ENCODE measurements at places on chromosomes 11 and 22. TPM values are rescaled to one million over a fixed set of nuclear protein-coding genes. Genes with fewer than 3 reads are reported as not detected.

GRCh38 chr11:45726493-45727054, 61.2 kb upstream of the CHST1 start:
- DNase-seq: no peak

- no peak for DNase-seq
These were observed 127.9 kb upstream of the OPCML start for GRCh38 chr11:133660202-133660568.

GRCh38 chr11:69825037-69825834, 6.0 kb upstream of the FGF3 start:
- DNase-seq: peak; percentile 45

DNA sequence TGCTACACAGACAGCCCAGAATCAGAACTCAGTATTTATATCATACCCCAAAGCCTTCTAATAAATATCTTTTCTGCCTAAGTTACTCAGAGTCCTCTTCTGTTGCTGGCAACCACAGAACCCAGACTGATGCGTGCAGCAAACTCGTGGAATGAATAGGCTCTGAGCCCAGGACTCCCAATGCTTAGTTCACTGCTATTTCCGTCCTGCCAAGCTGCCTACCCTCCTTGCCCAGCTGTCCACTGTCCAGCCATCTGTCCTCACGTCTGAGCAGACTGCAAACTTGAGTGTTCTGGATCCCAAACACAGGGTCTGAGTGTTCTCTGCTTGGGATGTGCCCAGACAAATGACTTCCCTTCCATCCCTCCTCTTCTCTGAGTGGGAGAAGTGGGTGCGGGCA, 19.4 kb downstream of the PTPN5 start:
- no peak for DNase-seq

DNA sequence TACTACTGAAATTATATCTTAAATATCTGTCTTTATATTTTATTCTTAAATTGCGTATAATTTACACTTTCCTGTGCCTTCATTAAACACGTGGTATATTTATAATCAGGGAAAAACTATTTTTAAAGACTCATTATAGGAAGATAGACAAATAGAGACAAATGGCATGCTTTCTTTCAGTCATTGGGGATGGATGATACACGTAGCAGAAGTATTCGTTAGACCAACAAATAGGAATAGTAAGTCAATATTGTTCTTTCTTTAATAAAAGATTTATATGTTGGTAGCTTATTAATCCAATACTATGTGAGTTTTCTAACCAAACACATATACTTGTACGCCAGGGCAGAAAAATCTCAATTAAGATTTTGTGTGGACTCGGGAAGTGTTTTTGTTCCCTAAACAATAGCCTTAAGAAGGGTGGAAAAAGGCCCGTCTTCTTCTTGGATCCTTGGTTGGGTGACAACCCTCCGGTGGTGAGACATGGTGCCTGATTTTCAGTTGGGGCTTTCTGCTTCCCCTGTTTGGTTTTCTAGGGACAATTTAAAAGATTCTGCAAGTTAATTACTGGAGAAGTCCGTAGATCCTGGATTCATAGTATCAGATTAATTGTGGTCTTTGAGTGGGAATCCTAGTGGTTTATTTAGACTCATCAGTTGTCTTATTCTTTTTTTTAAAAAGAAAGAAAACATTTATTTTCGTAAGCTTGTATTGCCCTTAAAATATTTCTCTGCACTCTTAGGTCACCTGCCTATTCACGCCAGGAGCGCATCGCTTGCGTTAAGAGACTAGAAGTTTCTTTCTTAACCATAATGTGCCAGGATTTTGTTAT, 83.5 kb upstream of the WNT7B start:
- DNase-seq: no peak

DNA sequence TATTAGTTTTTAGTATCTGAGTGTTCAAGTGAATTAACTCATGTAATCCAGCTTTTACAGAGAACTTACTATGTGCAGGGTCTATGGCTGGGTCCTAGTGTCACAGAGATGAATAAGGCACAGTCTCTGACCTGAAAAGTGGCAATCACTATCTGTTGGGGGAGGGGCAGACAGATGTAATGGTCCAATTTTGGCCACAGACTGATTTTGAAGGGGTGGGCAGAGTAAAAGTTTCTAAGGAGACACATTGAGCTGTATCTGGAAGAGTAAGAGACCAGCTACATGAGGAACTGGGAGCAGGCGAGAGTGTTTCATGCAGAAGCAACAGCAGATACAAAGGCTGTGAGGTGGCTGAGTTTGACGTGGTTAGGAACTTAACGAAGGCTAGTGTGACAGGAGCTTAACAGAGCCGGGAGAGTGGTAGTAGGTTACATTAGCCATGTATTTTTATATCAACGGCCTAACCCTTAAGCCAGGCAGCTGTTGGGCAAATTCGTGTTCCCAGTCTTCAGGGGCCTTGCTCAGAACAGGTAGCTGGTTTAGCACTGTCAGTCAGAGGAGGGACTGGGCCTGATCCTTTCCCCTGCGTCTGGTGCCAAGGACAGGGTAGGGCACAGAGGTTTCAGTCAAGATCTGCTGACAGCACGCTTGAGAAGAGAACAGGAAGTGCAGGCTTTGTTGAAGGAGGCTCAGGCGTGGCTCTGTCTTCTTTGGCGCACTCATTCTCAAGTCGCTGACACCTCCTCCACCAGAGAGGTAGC, 1.4 kb upstream of the STIM1 start:
- DNase-seq: peak; percentile 75

GRCh38 chr11:128628686-128629085, 41.3 kb upstream of the ETS1 start:
- DNase-seq: no peak

- DNase-seq: no peak
These were observed 42.8 kb downstream of the TNRC6B start for GRCh38 chr22:40220316-40221054.

DNA sequence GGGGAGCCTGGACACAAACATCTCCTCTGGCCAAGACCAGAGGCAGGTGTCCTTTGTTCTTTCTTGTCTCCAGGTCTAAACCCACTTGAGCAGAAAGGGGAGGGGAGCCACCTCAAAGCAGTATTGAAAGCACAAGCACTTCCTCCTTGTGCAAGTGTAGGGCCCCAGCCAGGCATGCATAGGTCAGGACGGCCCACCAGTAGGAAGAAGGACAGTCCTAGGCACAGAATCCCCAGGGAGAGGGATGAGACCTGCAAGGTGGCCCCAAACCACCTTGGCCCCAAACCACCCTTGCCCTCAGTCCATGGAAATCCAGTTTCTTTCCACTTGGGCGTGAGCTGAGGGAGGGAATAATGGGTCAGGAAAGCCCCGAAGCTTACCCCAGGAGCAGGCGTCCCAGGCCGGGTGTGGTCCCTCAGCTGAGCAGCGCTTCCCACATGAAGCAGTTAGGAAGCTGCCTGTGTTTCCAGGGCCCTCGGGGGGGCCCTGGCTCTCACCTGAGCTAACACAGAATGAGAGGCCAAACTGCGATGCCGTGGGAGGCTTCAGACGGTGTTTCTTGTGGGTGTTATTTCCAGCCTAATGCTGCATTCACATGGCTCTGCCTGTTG, 20.4 kb upstream of the IGSF9B start:
- DNase-seq: no peak

DNA sequence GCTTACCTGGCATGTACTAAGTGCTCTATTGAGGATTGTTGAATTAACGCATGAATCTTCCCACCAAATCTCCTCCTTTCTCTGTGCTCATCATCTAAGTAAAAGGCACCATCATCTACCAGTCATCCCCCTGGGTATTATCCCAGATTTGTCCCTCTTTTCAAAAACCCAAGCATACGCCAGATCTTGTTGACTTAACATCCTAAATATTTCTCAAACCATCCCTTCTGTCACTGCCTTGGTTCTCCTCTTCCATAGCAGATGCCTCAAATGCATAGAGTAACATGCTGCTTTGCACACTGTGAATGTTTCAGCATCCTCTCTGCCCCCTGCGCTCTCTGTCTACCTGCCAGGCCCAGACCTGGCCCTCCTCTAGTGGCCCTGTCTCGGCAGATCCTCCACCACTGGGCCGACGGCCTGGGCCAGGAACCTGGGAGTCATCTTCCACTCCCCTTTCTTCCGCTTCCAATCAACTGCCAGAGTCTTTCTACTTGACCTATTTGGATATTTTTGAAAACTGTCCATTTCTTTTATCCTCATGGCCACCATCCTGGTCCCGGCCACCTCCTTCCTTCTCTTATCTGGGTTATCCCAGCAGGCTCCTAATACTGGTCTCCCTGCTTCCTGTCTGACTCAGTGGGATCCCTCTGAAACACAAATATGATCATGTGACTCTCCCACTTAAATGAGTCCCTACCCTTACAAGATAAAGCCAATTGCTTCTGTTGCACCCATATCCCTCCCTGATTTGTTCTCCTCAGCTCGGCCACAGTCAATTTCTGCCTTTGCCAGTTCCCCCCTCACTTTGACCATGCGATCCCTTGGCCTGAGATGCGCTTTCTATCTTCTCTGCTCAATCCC, 3.4 kb upstream of the TAB1 start:
- DNase-seq: no peak

GRCh38 chr11:15434529-15434928, 319.8 kb downstream of the INSC start:
- DNase-seq: no peak

- peak; percentile 49 for DNase-seq
These were observed 78.6 kb downstream of the PARVA start for GRCh38 chr11:12455938-12456337.

DNA sequence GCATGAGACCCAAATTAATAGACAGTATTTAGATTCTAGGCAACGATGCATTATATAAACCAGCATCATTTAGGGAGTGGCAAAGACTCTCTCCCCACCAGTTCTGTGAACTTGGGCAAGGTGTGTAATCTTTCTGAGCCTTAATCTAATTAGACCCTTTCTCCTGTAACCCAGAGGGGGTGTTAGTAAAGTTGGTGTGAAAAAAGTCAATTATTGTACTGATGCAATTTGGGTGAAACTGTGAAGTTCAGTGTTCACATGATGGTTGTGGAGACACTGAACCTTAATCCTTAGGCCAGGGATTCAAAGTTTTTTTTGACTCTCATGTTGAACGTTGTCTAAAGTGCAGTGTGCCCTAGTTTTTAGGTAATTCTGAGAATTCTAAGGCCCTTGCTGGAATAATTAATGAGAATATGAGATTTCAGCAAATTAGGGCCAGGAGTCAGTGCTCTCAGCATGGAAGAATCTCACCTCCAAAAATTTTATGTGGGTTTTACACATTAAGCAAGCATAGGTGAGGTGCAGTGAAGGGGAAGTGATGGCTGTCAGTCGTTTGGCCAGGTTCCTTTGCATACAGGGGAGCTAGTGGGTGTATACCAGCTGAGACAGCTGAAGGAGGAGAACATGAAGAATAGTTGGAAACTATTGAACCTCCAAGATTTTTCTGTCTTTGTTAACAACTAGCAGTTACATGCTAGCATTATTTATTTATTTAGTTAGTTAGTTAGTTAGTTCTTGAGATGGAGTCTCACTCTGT, 94.2 kb downstream of the PTPRJ start:
- no peak for DNase-seq

- no peak for DNase-seq
These were observed 9.8 kb downstream of the TMEM218 start for GRCh38 chr11:125101596-125101995.

- no peak for DNase-seq
These were observed 77.5 kb upstream of the PHOX2A start for GRCh38 chr11:72321381-72321996.

- peak; percentile 93 for DNase-seq
These were observed at the start of gene PDGFD for GRCh38 chr11:104164028-104164520. Gene PDGFD (minus strand): TSS chr11:104164147.

DNA sequence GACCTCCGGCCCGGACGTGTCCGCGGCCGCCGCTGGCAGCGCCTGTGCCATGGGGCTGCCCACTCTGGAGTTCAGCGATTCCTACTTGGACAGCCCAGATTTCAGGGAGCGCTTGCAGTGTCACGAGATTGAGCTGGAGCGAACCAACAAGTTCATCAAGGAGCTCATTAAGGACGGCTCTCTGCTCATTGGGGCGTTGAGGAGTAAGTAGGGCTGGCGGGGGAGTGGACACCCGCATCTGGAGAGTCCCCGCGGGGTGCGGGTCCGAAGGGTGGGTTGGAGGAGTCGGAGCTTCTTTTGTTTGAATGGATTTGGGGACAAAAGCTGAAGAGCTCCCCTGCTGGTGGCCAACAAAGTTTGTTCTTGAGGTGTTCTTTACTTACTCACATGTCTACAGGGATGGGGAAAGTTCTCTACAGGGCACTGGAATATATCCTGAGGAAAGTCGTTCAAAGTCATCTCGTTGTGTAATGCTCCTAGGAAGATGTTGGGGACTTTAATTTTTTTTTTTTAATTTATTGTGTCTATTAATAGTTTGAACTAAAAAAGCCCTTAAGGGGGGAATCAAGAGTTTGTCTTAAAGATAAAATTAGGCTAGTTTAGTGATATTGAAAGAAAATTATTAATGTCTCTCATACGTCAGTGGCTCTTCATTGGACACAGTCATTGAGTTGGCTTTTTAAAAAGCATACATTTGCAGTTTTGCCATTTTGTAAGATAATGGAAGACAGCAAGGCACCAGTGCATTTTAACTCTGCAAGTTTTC, 725 bp downstream of the ARHGAP42 start:
- DNase-seq: peak; percentile 91

- peak; percentile 51 for DNase-seq
These were observed 2.2 kb upstream of the RFPL2 start for GRCh38 chr22:32206774-32207758.

DNA sequence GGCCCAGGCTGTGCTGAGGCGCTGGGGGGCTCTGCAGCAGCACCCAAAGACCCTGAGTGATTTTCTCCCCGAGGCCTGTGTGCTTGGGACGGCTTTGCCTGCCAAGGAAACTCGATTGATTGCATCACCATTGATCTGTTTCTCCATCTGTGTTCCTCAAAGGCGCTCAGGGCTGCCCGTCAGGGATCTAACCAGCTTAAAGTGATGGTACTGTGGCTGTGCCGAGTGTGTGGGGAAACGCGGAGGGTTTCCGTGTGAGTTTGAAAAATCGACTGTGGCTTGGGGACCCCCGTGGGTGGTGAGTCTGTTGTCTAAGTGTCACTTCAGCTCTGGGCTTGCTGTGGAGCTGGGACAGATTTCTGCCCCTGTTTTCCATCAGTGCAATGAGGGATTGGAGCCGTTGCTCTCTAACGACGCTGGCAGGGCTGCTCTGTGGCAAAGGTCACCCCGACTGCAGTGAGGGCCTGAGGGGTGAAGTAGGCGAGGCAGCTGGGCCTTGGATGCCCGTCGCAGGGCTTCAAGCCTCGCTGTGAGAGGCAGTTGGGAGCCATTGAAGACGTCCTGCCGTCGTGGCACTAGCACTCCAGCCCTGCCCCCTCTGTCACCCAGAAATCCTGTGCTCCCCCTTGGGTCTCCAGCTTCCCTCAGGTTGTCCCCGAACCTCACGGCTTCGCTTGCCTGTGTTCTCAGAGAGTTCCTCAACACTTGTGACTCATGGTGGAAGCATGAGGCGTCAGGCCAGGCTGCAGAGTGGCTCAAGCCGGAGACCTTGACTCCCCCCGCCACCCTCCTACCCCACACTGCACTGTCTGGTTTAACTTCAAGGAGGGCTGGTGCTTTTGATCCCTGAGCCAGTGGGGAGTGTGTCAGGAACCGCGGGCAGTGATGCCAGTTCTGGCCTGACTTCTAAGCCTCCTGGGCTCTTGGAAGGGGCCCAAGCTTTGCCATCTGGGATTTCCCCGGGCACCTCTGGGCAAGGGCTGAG, 21.8 kb downstream of the CACNA1I start:
- peak; percentile 40 for DNase-seq

- no peak for DNase-seq
These were observed 28.4 kb downstream of the ARHGAP32 start for GRCh38 chr11:129163714-129164164.

Gene SPI1
- total RNA-seq: 6.2 TPM

Gene INS
- not detected for total RNA-seq

Gene PDE3B
- total RNA-seq: 49.2 TPM

Gene MRPL40
- 11.2 TPM for total RNA-seq

Gene PTPN5
- total RNA-seq: 2.9 TPM

Gene OR8H1
- total RNA-seq: not detected

Gene FAM83F
- under 0.01 TPM for total RNA-seq

Gene KRTAP5-8
- not detected for total RNA-seq

Gene DNAJB7
- not detected for total RNA-seq

Data from stomach (tissue), 19 donors.